Activated T-helper 2 cell treated with anti-CD3 and anti-CD28 coated beads, Interferon-gamma antibody, Interleukin-2, Interleukin-4, amounts not matched to agents 10 μg/mL and 5 μg/mL and 100 μg/mL, durations not matched to agents 14 hours and 24 hours and 36 hours (primary cell): ENCODE measurements at places on chromosomes 12 and 14.
A peak's percentile ranks its signal among the peaks of the same experiment; 100 is the strongest.

DNA sequence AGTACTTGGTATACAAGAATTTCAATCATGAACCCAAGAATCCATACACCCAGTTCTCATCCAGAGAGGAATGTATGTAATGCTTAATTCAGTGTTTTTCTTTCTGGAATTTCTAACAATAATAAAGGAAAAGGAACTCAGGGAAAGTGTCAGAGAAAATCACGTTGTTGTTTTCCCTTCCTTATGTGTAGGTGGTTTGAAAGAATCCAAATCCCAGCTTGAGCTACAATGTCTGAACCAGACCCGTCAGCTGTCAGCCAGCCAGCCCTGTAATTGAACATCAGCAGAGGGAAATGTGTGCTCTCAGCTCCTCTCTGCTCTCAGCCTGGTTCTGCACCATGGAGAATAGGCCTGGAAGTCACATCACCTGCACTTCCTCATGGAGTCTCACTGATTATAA is 126.5 kb downstream of the TMEM30B start:
- no peak for DNase-seq

GRCh38 chr14:103101963-103102688 is 7.6 kb downstream of the EXOC3L4 start:
- DNase-seq: no peak

GRCh38 chr12:108577458-108577857 is 15.1 kb downstream of the ISCU start:
- no peak for DNase-seq

DNA sequence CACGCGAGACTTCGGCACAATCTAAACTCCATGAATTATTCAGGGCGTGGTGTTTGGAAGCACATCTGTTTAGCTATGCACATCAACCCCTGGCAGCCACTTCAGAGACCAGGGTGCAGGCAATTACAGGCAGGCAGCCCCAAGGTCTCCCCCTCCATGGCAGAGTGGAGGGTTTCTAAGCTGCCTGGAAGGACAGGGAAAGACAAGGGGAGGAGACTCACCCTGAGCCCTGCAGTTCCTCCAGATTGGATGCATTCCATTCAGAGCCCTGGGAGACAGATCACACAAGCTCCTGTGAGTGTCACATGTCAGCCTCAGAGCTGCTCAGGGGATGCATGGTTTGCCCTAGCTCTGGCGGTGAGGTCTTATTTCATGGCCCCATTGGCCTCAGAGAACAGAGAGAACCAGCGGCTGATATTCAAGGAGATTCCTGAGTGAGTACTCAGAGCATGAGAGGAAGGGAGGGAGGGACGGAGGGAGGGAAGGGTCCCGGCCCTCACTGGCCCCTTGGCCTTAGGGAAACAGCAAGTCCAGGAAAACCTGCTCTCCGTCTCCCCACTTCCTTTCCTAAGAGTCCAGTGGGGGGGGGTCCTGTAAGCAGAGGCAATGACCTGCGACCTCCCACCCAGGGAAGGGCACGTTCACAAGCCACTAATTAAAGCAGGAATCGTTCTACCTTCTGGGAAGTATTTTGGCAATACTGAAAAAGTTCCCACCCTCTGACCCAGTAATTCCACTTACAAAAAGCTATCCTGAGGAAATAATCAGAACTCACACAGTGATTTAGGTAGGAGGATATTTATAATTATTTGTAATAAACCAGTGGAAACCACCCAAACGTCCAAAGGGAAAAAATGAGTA is 55.1 kb downstream of the SSH1 start:
- DNase-seq: no peak

- no peak for DNase-seq
These were observed 54.6 kb downstream of the C12orf56 start for GRCh38 chr12:64335886-64336466.

DNA sequence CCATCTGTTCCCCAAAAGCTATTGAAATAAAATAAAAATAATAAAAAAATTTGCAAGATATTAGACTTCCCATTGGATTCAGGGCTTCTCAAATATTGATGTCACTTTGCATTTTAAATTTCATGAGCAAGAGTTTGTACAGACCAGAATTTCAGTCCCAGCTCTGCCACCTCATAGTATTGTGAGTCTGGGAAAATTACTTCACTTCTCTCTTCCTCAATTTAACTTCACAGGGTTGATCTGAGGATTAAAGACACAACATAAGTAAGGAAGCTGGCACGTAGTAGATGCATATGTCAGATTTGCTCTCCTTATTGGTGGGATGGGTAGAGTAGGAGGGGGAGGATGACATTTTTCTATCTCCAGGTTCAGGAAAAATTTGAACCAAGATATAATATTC is 32.8 kb downstream of the COX8C start:
- DNase-seq: no peak

GRCh38 chr12:1448336-1448735 is 146.0 kb downstream of the FBXL14 start:
- no peak for DNase-seq

- no peak for DNase-seq
These were observed 164.5 kb downstream of the KIF26A start for GRCh38 chr14:104302794-104303405.

- no peak for DNase-seq
These were observed 61.0 kb downstream of the CPM start for GRCh38 chr12:68871921-68872320.

DNA sequence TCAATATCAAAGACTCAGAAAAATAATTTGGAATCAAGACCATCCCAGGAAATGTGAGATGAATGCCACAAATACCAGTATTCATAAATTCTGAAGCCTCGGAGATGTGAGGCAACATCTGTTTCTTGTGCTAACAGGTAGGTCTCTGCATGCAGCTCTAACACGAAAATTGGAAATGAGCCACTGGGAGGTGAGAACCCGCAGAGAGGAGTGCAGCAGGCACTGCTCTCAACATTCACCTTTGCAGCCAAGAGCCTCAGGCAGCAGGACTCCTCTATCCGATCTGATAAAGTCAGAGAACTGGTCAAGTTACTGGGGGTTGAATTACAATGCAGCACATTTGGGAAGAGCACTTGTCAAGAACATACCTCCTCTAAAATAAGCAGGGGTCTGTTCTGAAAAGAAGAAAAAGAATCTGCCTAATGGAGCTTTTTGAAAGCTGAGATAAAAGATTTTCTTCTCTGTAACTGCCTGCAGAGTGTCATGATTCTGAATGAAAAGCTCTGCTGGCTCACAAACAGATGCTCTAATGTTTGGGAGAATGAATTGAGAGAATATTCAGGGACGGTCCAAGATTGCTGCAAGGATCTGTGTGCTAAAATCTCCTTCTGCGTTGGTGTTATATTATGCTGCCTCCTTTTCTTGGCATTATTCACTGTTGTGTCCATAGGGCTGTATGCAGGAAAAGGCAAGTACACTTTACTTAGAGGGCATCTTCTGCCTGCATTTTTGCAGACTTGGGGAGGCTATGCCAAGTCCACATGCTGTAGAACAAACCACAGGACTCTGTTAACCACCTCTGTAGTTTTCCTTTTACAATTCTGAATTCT is 209.6 kb upstream of the KRR1 start:
- DNase-seq: no peak

DNA sequence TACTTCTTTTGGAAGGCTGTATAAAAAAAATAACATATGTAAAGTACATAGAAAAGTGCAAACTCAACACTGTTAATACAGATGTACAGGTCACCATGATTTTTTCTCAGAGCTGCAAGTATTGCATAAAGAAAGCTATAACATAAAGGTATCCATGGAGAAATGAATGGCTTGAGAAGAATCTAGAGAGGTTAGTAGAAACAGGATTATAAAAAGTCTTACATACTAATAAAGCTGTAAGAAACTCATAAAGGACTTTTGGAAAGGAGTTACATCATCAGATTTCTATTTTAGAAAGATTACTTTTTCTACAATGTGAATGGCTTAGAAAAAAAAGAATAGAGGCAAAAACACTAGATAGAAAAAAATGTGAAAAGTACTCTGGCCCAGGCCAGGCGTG is 46.4 kb downstream of the R3HDM2 start:
- no peak for DNase-seq

- no peak for DNase-seq
These were observed 5.1 kb upstream of the DYRK4 start for GRCh38 chr12:4556735-4557530.

GRCh38 chr12:115500872-115501271 is 776.6 kb downstream of the MED13L start:
- DNase-seq: no peak

DNA sequence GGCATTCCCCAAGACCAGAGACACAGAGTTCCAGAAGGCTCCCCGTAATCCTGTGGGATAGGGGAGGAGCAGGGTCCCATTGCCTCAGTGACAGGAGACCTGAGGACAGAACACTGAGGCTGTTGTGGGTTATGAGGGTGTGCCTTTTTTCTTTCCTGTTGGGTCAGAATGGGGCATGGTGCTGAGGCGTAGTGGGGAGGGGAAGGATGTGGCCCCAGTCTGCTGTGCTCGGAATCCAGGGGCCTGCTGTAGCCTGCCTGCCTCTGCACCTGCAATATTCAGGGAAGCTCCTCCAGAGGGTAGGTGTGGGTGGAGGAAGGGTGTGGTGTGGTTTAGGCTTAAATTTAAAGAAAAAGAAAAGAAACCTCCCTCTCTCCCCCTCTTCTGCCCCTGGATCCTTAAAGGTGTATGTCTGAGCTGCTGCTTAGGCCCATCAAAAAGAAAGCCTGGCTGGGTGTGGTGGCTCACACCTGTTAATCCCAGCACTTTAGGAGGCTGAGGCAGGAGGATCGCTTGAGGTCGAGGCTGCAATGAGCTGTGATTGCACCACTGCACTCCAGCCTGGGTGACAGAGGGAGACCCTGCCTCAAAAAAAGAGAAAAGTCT is 18.7 kb downstream of the PLEKHG3 start:
- peak; percentile 22 for DNase-seq

DNA sequence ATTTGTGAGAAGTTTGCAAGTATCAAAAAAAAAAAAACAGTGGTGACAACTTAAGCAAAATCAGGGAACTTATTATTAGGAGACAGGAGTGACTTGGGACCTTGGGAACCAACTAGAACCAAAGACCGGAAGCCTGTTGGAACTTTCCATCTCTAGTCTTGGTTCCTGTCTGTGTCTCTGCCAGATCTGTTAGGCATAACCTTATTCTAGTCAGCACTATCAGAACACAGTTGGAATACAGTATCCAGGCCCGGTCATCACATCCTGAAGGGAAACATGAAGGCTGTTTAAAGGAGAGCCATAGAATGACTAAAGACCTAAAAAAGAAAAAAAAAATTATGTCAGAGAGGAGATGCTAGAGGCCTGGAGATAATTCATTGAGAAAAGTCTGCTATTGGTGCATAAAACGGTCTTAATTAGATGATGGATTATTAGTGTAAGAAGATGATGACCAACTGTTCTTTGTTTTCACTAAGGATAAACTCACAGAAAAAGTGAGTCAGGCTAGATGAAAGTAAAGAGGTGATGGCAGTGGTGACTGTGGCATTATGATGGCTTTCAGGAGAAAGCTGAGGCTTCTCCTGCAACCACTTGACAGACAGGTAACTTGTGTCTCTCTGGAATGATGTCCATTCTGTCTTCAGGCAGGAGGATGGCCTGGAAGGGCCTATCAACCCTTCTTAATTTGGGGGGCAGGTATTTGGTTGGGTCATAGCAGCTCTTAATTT is 28.2 kb downstream of the DACT1 start:
- no peak for DNase-seq

DNA sequence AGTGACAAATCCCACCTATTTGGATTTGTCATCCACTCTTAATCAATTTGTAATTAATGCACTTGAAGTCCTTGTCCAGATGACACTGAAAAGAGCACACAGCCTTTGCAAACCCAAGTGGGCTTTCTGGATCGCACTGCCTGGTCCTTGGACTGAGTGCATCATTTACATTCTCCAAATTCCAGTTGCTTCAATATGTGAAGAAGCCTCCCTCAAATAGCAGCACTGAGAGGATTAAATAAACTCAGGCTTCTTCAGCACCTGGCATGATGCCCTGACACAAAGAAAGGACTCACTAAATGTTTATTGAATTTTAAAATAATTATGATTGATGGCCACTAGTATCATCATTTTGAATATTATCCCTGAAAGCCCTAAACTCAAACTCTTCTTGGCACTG is 496.5 kb downstream of the VRK1 start:
- DNase-seq: no peak

GRCh38 chr12:3987571-3987970 is 114.4 kb upstream of the PARP11 start:
- no peak for DNase-seq

GRCh38 chr12:1776170-1776921 is 44.0 kb upstream of the LRTM2 start:
- DNase-seq: no peak

GRCh38 chr14:31987721-31988120 is 89.4 kb upstream of the ARHGAP5 start:
- DNase-seq: no peak

DNA sequence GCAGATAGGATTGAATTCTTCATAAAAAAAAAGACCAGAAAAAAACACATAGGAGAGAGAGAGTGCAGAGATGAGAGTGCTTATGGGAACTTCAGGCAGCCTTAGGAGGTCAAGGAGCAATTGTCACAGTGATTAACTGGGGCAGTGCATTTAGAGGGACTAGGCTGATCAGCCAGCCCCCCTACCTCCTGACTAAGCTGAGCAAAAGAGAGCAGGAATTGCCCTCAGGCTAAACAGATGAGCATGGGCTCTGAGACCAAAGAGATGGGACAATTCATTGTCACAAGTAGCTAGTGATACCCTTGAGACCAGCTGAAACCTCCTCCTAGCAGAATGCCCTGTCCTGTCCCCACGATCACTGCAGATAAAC is 124.0 kb downstream of the BTG1 start:
- no peak for DNase-seq

DNA sequence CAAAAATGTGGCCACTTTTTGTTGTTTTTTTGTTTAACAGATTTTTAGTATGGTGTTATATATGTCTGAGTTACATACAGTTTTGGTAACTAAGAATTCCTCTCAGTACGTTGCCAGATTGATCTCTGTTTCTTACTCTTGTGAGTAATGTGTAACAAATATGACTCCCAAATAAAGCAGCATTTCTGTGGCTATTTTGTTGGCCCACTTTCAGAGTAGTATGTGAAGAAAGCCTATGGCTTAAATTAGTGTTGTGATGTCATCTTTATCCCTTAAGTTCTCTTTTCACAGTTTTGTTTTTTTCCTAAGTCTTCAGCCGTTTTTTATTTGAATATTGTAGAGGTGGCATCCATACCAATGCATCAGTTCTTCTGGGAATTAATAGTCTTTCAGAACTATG is 10.7 kb downstream of the PCNX4 start:
- DNase-seq: no peak

- no peak for DNase-seq
These were observed 327.2 kb downstream of the BTG1 start for GRCh38 chr12:91818227-91819131.

- DNase-seq: no peak
These were observed 17.4 kb upstream of the NAP1L1 start for GRCh38 chr12:76101739-76102385.
